Chondrocyte (in vitro differentiated cells): ENCODE measurements at places on chromosomes 7 and 10. TPM values are rescaled to one million over a fixed set of nuclear protein-coding genes. Genes with fewer than 3 reads are reported as not detected.

DNA sequence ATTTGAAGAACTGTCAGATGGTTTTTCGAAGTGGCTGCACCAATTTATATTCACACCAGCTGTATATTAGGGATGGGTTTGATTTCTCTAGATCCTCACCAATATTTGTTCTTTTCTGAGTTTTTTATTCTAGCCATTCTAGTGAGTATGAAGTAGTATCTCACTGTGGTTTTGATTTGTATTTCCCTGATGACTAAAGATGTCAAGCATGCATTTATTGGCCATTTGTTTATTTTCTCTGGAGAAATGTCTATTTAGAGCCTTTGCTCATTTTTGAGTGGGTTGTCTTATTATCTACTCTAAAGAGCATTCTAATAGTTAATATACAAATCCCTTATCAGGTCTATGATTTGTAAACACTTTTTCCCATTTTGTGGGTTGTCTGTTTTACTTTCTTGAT is 123.9 kb downstream of the PCLO start:
- DNase-seq: no peak
- H3K4me3 ChIP-seq: no peak overlapping the region
- no peak overlapping the region for H3K27ac ChIP-seq
- no peaks in the 10 kb centered on the region for H3K27me3 ChIP-seq
- no peaks in the 10 kb centered on the region for H3K36me3 ChIP-seq

DNA sequence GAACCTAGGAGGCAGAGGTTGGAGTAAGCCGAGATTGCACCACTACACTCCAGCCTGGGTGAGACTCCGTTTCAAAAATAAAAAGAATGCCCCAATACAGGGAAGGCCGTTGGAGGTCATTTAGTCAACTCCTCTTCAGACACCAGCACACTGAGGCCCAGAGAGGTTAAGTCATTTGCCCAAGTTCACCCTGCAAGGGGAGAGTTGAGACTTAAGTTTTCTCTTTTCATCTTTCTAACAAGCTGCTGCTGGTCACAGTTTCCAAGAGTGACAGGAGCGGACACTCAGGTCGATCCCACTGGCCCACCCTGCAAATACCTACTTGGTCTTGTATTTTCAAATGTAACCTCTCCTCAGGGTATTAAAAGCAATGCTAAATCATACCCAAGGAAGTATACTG is 30.4 kb upstream of the VCL start:
- peaks cover 43% of the 10 kb centered on the region for H3K4me1 ChIP-seq
- H3K27ac ChIP-seq: peak overlapping the region; percentile 88
- H3K4me3 ChIP-seq: no peak overlapping the region
- H3K27me3 ChIP-seq: no peaks in the 10 kb centered on the region

DNA sequence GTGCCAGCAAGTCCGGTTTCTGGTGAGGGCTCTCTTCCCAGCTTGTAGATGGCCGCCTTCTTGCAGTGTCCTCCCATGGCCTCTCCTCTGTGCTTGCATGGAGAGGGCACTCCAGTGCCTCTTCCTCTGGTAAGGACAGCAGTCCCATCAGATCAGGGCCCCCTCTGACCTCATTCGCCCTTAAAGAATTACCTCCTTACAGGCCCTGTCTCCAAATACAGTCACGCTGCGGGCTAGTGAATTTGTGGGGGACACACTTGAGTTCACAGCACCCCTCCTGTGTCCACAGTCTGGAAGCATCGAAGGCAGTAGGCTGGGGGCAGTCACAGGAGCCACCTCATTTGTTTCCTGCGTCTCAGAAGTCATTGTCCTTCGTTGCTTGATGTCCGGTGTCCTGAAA is 54.6 kb downstream of the LHPP start:
- no peaks in the 10 kb centered on the region for H3K4me1 ChIP-seq
- H3K36me3 ChIP-seq: peaks cover 3% of the 10 kb centered on the region
- no peak overlapping the region for H3K4me3 ChIP-seq
- no peaks in the 10 kb centered on the region for H3K27me3 ChIP-seq

Gene TIMM23
- 60.2 to 68.2 TPM (median 62.4 TPM) in 3 replicates for total RNA-seq

DNA sequence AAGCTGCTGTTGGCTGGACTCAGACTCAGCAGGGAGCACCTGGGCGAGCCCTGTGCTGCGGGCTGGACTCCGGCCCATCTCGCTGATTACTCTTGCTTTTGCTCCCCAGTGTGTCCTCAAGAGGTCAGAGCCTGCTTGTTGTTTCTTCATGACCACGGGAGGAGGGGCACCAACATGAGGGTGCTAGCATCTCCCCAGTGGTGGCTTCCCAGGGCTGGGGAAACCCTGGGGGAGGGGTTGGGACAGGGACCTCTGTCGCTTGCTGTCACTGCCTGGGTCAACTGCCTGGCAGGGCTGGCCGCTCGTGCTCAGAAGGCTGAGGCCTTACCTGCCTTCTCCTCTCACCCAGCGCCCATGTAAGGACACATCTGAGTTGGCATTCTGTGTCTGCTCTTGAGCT is 152.3 kb upstream of the SHH start:
- peaks cover 17% of the 10 kb centered on the region for H3K27me3 ChIP-seq
- H3K4me3 ChIP-seq: no peak overlapping the region
- H3K36me3 ChIP-seq: no peaks in the 10 kb centered on the region

DNA sequence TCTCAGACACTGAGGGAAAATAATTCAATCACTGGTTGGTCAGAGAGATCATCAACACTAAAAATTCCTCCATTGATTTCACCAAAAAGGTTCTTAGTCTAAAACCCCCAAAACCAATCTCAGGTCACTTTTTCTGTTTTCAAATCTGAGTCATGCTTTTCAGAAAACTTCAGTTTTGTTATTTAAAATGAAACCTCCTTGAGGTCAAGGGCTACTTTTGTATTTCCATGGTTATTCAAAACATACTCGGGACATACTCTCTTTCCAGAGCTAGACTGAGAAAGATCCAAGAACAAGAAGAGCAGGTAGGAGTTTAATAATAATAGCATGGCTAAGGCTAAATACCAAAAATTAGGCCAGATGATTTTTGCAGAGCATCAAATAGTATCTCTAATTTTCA is 152.8 kb downstream of the SDHAF3 start:
- H3K4me3 ChIP-seq: no peak overlapping the region
- H3K27ac ChIP-seq: no peak overlapping the region
- H3K27me3 ChIP-seq: no peaks in the 10 kb centered on the region
- DNase-seq: no peak

GRCh38 chr10:86023336-86023735 is 343.3 kb downstream of the GRID1 start:
- no peak overlapping the region for H3K27ac ChIP-seq
- H3K4me3 ChIP-seq: no peak overlapping the region
- no peak for DNase-seq
- H3K27me3 ChIP-seq: no peaks in the 10 kb centered on the region
- no peaks in the 10 kb centered on the region for H3K4me1 ChIP-seq

DNA sequence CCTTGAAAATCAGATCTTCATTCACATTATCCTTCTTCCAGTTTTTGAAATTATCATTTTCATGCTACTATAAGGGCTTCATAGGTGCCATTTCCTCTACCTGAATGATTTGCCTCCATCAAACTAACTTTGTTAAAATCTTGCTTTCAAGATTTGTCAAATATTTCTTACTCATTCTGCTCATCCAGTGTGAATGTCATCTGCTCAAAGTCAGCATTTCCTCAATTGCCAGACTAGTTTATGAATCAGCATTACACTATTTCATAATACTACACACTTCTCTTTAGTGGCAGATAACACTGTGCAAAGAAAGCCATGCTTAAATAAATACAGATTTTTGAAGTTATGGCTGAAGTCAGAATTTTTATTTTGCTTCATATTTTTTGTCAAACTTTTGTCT is 21.3 kb upstream of the LIPF start:
- no peak overlapping the region for H3K27ac ChIP-seq
- no peak overlapping the region for H3K4me3 ChIP-seq
- peaks cover 4% of the 10 kb centered on the region for H3K36me3 ChIP-seq
- H3K4me1 ChIP-seq: peaks cover 6% of the 10 kb centered on the region
- H3K27me3 ChIP-seq: no peaks in the 10 kb centered on the region
- DNase-seq: no peak

DNA sequence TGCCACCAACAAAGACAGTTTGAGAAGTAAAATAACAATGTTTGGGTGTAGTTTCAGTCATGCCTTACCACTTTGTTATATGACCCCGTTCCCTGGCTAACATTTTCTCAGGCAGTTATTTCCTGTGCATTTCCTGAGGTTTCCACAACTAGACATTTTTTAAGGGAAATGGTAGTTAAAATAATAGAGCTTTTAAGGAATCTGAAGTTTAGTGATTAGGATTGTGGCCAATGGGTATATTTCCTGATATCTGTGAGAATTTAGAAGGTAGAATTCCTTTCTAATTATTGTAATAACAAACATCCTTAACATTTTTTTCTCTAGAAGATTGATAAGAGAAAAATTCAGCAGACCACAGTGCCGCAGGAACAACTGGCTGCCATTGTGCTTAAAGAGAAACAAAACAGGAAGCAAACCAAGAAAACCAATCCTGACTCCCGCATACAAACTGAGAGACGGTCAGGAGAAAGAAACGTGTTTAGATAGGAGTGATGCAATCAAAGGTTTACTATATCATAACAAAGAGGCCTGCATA is 193.6 kb downstream of the MBL2 start:
- H3K4me1 ChIP-seq: peaks cover 29% of the 10 kb centered on the region
- no peaks in the 10 kb centered on the region for H3K27me3 ChIP-seq
- DNase-seq: no peak
- peaks cover 2% of the 10 kb centered on the region for H3K36me3 ChIP-seq
- H3K4me3 ChIP-seq: no peak overlapping the region

DNA sequence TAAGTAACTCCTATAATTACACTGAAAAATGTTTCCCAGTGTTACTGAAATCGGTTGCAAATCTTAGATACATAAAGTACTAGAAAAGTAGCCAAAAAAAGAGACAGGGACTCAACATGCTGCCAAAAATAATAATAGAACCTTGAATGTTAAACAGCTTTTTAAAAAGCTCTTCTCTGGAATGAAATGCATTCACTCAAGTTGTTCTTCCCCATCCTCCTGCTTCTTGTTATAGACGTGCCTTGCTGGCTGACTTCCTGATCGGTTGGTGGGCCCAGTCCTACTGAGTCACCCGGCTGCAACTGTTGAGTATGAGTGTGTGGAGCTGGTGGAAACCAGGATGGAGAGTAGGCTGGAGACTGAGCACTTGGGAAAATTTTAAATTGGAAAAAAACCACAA is 30.6 kb upstream of the RAPGEF5 start:
- no peaks in the 10 kb centered on the region for H3K27me3 ChIP-seq
- H3K4me1 ChIP-seq: peaks cover 38% of the 10 kb centered on the region
- peak overlapping the region; percentile 79 for H3K27ac ChIP-seq
- no peak for DNase-seq
- no peak overlapping the region for H3K4me3 ChIP-seq

Gene TFEC
- 0.05 to 0.23 TPM (median 0.17 TPM) in 3 replicates for total RNA-seq

- H3K36me3 ChIP-seq: no peaks in the 10 kb centered on the region
- no peak for DNase-seq
- H3K27me3 ChIP-seq: no peaks in the 10 kb centered on the region
- peaks cover 24% of the 10 kb centered on the region for H3K4me1 ChIP-seq
Observed at GRCh38 chr10:91879515-91880170, 29.6 kb downstream of the FGFBP3 start.

- H3K27ac ChIP-seq: no peak overlapping the region
- peaks cover 20% of the 10 kb centered on the region for H3K36me3 ChIP-seq
- no peaks in the 10 kb centered on the region for H3K4me1 ChIP-seq
- no peak for DNase-seq
Observed at GRCh38 chr10:88322324-88323063, 260.6 kb downstream of the RNLS start.

Gene DMBT1
- total RNA-seq: 0.13 to 0.34 TPM (median 0.17 TPM) in 3 replicates

Gene TSPAN12
- total RNA-seq: 6.8 to 10.5 TPM (median 7.8 TPM) in 3 replicates

Gene SEMA3C
- 77.4 to 155 TPM (median 80.0 TPM) in 3 replicates for total RNA-seq

- peaks cover 9% of the 10 kb centered on the region for H3K4me1 ChIP-seq
- H3K4me3 ChIP-seq: no peak overlapping the region
Observed at GRCh38 chr10:128850647-128851046, 616.4 kb upstream of the MGMT start.

GRCh38 chr10:73968098-73968521 is 29.8 kb upstream of the VCL start:
- peak overlapping the region; percentile 11 for H3K4me3 ChIP-seq
- H3K36me3 ChIP-seq: no peaks in the 10 kb centered on the region
- H3K27ac ChIP-seq: peak overlapping the region; percentile 88
- no peaks in the 10 kb centered on the region for H3K27me3 ChIP-seq
- no peak for DNase-seq
- peaks cover 43% of the 10 kb centered on the region for H3K4me1 ChIP-seq

Gene SORBS1
- 5.0 to 7.0 TPM (median 5.6 TPM) in 3 replicates for total RNA-seq

DNA sequence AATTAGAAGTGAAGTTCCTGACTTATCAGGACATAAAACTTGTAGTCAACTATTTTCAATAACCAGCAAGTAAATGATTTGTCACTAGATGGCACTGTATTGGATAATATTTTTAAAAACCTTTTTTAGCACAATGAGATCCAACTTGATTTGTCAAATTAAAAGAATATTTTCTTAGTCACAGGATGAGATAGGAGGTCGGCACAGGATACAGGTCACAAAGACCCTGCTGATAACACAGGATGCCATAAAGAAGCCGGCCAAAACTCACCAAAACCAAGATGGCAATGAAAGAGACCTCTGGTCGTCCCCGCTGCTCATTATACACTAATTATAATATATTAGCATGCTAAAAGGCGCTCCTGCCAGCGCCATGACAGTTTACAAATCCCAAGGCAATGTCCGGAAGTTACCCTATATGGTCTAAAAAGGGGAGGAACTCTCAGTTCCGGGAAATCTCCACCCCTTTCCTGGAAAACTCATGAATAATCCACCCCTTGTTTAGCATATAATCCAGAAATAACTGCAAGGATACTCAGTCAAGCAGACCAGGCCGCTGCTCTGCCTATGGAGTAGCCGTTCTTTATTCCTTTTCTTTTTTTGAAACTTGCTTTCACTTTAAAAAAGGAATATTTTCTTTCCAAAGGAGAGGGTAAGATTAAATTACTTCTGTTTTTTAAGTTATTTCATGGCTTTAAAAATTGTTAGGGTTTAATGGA is 255.7 kb upstream of the MKLN1 start:
- H3K4me3 ChIP-seq: no peak overlapping the region
- H3K27ac ChIP-seq: peak overlapping the region; percentile 62
- no peak for DNase-seq
- peaks cover 2% of the 10 kb centered on the region for H3K36me3 ChIP-seq
- no peaks in the 10 kb centered on the region for H3K27me3 ChIP-seq

Gene PLAC9
- 121 to 198 TPM (median 193 TPM) in 3 replicates for total RNA-seq

- H3K27me3 ChIP-seq: no peaks in the 10 kb centered on the region
- no peak for DNase-seq
- no peaks in the 10 kb centered on the region for H3K36me3 ChIP-seq
- H3K4me1 ChIP-seq: peaks cover 65% of the 10 kb centered on the region
- peak overlapping the region; percentile 66 for H3K27ac ChIP-seq
Observed at GRCh38 chr7:29484280-29484679, 79.4 kb upstream of the PRR15 start.

Gene IDI2
- not detected in 3 replicates for total RNA-seq

DNA sequence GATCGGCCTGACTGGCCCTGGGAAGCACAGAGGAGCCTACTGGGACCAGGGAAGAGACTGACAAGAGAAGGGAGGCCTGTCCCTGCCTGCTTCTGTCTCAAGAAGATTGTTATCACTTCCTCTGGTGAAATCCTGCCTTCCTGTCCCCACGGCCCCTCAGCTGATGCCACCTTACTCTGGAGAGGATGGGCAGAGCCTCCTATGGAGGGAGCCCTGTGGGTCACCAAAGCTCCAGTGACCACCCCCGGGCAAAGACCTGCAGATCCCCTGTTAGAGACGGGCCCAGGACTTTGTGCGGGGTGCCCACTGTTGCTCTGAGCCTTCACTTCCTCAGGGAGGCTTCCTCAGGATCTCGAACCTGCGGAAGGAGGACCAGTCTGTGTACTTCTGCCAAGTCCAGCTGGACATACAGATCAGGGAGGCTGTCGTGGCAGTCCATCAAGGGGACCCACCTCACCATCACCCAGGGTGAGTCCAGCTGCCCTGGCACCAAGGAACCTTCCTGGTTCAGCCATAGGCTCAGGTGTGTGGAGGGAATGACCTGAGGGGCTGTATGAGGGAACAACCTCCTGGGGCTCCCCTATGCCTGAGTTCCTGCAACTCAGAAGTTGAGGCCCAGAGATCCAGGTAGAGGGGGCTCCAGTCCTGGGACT is 1.4 kb upstream of the PILRB start:
- no peak overlapping the region for H3K4me3 ChIP-seq
- no peak overlapping the region for H3K27ac ChIP-seq
- no peaks in the 10 kb centered on the region for H3K4me1 ChIP-seq
